ENCODE measurements at places on chromosomes 4 and X.
A peak's percentile ranks its signal among the peaks of the same experiment; 100 is the strongest.

DNA sequence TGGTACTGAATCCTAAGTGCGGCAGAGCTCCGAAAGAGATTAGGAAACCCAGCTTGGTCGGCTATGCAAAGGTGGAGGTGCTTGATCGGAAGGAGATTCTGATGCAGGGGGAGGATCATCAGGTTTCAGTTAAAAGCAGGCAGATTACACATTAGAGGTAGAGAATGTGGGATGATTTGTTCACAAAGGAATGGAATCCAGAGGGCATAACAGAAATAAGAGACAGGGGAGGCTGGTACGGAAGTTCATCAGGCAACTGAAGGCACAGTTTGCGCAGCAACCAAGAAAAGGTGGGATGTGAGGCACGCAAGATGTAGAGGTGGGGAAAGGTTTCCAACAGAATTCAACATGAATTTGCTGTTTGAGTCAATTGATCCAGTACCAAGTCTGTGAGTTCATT is 424 bp upstream of the ZNF330 start:
- no peak for DNase-seq

- no peak for DNase-seq
Observed at GRCh38 chr4:138963412-138963811, 52.2 kb upstream of the NOCT start.

DNA sequence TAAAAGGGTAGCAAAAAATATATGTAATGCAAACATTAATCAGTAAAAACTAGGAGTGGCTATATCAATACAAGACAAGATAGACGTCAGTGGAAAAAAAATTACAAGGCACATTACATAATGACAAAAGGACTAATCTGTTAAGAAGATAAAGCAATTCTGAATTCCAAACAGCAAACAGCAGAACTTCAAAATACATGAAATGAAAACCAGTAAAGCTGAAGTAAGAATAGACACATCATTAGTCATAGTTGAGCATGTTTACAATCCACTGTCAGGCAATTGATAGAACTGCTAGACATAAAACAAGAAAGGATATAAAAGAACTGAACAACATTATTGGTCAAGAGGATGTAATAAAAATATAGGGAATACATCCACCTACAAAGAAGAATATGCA is 12.2 kb downstream of the SULT1B1 start:
- DNase-seq = no peak

GRCh38 chrX:21305799-21306336 is 68.3 kb upstream of the CNKSR2 start:
- DNase-seq = no peak

- no peak for DNase-seq
Observed at GRCh38 chr4:33512397-33512796, 2731.9 kb downstream of the ARAP2 start.

- no peak for DNase-seq
Observed at GRCh38 chr4:156575430-156576073, 396.0 kb downstream of the PDGFC start.

GRCh38 chr4:67861513-67861912 is 22.3 kb downstream of the TMPRSS11D start:
- no peak for DNase-seq

GRCh38 chr4:47104986-47105385 is 73.6 kb downstream of the GABRB1 start:
- DNase-seq = no peak

DNA sequence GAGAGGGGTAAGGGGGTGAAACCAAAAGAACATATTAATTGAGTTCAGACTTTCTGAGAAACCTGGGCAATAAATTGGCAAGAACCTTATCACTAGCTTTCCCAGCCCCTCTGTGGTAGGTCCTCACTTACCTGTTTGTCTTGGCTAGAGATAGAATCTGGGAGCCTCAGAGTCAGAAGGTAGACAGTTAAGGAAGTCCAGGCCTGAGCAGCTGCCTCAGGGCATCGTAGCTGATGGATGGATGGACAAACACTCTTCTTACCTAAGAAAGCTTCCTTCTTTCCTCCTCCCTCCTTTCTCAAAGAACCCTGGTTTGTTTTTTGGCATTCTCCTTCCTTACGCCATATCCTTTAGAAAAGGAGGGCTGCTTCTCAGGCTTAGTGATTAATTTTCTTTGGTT is 24.4 kb downstream of the FRAS1 start:
- DNase-seq = no peak

DNA sequence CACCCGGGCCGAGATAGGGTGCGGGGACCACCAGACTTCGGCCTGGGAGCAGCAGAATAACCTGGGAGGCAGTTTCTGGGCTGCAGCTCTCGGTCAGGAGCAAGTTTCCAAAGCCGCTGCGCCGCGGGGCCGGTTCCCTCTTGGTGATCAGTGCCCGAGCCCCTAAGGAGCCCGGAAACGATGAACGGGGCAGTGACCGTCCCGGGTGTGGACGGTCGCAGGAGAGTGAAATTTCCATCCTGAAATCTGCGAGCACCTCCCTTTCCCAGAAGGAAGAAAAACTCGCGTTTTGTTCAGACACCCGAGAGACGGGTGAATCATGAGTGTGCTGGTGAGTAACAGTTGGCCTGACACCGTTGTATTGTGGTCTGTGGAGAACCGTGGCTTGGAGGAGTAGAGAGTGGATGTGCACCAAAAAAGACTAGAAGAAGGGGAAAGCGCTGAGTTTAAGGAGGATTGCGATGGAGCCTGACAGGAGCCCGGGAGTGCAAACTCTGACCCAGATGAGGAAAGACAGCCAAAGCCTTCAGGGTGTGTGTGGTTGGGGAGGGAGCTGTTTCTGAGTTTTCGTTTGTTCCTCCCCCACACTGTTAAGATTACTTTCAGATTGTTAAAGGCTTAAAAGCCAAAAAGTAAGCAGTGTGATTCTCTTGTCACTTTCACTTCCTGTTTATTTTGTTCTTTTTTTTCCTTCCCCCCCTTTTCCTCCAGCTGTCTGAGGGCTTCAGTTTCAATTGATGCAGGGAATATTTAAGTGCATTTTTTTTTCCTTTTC is 828 bp downstream of the MCUB start:
- DNase-seq = peak; percentile 76

DNA sequence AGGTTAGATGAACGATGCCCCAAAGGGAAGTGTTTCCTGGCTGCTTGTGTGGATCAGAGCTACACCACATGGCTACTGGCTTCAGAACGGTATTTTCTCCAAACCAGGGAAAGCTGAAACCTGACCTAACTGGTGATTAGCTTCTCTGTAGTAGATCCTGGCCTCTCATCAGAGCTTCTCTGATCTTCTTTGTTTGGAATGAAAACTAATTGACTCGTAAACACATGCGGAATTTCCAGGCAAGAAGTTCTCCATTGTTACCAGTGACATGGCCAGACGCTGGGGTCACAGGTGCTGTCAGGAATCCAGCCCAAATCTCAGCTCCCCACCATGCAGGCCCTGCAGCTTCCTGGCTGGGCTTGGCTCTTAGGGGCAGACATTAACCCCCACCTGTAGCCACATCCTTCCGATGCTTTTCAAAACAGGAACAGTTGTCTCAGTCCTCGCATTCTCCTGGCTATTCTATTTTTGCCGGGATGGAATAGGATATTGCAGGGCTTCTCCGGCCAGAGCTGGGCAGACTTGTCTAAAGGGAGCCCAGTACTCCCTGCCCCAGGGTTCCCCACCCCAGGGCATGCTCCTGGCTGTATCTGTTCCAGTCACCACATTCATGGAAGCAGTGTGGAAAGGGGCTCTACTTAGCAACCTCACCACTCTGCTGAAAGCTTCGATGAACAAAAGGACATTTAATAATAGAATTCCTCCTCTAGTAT is 305.4 kb upstream of the F9 start:
- DNase-seq = no peak

DNA sequence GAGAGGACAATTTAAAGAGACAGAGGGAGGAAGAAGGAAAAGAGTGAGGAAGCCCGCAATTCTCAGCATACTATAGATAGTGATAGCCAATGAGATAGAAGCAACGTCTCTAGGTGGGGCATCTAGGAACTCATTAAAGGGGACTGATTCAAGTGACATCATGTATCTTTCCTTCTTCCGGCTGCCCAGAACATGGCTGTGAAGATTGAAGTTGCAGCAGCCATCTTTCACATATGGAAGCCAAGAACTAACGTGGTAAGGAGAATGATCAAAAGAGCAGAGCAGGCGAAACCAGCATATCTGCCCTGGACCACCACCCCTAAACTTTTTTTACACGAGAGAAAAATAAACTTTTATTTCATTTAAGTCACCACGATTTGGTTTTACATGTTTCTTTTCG is 133.8 kb downstream of the DDX53 start:
- DNase-seq = no peak

- DNase-seq = no peak
Observed at GRCh38 chr4:161604516-161605300, 559.1 kb downstream of the FSTL5 start.

- no peak for DNase-seq
Observed at GRCh38 chr4:72446353-72447055, 122.5 kb downstream of the ADAMTS3 start.

- no peak for DNase-seq
Observed at GRCh38 chrX:5397409-5397808, 831.3 kb downstream of the NLGN4X start.

DNA sequence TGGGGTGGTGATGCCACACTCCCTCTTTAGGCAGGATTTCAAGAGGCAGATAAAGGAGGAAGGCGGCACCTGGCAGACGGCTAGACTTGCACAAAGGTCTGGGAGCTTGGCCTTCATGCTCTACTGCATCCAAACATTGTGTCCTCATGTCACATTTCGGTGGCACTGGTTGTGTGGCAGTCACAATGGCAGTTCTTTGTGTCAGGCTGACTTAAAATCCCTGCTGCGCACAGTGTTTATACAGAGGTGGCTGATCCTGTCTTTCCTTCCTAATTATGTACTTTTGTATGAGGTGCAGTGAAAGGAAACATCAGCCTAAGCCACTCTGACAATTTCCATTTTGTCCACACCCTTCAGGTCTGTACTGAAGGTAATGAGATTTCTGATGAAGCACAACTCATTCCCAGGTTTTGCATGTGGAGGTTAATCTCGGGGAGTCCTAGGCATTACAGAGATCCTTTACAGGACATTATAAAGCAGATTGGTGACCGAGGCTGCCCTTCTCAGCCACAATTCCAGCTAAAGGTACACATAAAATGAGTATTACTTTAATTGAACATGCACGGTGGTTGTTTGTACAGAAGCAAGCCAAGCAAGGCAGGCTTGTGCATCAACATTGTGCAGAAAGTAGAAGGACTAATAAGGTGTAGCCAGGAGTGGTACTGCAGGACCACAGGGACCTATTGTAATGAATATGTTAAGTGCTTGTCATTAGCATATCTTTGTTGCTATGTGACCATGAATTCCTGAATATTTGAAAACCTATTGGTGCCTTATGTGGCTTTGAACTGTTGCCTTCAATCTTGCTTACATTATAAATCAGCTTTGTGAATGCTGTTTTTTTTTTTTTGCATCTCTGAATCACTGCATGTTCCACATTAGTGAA is 147.6 kb downstream of the STK32B start:
- DNase-seq = no peak

DNA sequence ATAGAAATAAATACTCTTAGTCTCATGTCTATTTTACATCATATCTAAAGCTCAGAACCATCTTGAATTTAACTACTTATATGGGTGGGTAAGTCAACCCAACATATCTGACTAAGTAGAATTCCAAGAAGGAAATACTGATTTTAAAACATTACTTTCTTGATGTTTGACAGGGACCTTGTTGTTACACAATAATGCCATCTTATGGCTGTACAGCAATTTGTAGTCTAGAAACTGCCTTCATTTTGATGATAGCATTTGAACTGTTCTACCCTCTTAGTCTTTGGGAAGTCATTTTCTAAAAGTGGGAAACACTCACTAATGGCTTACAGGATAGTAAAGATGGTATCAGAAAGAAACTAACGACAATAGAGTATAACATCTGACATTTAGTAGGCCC is 929.5 kb downstream of the DMD start:
- no peak for DNase-seq

DNA sequence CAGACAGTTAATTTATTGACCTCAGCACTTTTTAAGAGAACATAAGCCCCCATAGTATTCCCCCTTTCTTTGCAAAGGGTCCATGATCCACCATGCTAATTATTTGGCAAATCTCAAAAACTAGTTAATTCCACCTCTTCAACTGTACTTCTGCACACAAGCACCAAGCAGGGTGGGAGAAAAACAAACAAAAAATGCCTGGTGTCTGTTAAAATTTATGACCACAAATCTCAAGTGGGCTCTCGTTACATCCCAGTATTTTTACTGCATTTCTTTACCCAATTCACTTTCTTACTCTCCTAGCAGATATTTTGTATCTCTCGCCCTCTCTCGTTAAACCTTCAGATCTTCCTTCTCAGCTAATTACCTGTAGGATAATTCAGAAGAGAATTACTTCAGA is 6.1 kb downstream of the ARSJ start:
- no peak for DNase-seq

- no peak for DNase-seq
Observed at GRCh38 chrX:150574559-150575418, 6.4 kb downstream of the MTM1 start.

DNA sequence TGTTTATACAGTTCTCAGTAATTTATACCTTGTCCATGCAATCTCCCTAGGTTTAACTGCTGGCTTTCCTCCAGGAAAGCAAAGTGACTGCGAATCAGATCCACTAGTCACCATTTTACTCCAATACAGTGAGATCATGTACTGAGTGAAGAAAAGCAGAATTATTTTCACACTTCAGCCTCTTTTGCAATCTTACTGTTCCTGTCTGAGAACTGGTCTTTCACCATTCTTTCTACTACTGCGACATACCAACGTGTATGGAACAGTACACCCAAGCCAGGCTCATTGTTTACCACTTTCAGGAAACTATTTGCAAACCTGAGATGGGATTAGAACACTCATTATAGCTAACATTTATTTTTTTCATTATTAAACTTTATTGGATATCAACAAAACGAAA is 8.0 kb upstream of the MSL3 start:
- DNase-seq = no peak

GRCh38 chrX:40391662-40392061 is 189.1 kb upstream of the ATP6AP2 start:
- no peak for DNase-seq

GRCh38 chr4:183249854-183250253 is 70.2 kb downstream of the CLDN22 start:
- DNase-seq = no peak

DNA sequence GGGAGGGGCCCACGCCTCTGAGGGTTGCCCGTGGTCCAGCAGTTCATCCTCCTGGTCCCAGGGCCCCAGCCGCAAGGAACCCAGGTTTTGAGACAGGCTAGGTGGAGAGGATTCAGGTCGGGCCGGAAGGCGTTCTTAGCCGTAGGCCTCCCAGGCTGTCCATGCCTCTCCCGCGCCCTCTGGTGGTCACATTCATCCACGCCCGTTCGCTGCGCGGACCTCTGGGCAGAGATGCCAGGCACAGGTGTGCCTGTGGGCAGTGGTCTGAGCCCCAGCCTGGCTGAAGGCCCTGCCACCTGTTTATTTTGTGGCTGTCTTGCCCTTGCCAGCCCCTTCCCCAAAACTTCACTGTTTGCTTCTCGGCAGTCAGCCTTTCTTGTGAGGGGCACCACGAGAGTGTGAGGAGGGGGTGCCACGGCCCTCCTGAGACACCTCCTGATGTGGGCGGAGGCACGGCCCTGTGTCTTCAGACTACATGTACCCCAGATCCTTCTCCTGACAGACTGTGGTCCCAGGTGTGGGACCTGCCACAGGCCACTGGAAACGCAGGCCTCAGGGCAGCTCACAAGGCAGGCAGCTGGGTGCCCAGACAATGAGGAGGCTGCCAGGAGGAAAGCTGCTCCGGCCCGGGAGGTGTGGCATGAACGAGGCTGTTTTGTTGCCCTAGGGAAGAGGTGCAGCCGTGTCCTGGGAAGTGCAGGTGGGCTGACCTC is 5.0 kb downstream of the UVSSA start:
- no peak for DNase-seq

All from coronary artery (tissue), 2 donors.